ENCODE measurements at places on chromosomes 4 and X.

- DNase-seq: peak; percentile 37
Observed at GRCh38 chr4:66178906-66179305, 508.6 kb upstream of the EPHA5 start.

- no peak for DNase-seq
Observed at GRCh38 chrX:155956649-155957048, 40.8 kb upstream of the IL9R start.

DNA sequence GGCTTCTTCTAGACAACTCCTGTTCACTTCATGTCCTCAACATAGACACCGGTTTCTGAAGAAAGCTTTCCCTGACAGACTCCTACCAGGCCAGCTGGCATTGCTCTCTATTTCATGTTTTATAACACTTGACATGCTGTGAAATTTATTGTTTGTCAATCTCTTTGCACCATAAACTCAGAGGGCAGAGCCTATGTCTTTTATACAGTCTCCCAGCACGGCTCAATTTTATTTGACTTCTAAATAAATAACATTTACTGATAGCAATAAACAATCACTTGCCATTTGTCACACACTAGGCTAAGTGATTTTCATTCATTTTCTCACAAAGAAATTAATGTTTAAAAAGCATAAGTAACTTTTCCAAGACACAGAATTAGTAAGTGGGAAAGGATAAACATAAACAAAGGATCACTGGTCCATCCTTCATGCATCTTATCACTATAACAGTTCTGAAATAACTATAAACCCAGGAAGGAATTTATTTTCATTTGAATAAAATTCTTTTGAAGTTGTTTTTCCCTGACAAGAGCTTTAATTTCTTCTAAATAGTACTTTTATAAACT, 577.6 kb downstream of the TECRL start:
- DNase-seq: no peak

DNA sequence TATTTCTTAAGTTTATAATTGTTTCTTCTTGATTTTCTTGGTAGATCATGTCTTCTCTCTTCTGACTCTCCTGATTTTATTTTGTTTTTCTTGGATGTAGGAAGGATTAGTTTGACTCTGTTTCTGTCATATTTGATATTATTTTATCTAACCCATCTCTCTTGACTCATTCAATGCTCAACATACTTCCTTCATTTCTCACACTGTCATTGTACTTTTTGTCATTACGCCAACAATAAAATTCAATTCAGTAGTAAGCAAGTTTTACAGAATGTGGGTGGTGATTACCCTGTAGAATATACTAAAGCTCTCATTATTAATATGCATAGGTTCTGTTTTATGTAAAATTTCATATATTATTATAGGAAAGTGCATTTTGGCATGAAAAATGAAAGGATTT, 1303.0 kb upstream of the AGA start:
- peak; percentile 13 for DNase-seq

DNA sequence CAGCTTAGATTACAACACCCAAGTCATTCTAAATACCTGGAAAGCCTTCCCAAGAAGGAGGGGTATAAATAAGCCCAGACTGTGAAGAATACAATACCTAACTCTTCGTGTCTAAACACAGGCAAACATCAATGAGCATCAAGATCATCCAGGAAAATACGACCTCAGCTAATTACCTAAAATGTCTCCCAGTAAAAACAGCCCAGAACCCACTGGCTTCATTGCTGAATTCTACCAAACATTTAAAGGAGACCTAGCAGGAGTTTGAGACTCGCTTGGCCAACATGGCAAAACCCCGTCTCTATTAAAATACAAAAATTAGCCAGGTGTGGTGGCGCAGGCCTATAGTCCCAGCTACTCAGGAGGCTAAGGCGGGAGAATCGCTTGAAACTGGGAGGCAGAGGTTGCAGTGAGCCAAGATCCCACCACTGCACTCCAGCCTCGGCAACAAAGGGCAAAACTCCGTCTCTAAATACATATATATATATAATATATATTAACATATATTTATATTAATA, 19.1 kb upstream of the HSFX4 start:
- DNase-seq: no peak

- DNase-seq: no peak
Observed at GRCh38 chr4:158860856-158861255, 92.0 kb downstream of the FNIP2 start.

DNA sequence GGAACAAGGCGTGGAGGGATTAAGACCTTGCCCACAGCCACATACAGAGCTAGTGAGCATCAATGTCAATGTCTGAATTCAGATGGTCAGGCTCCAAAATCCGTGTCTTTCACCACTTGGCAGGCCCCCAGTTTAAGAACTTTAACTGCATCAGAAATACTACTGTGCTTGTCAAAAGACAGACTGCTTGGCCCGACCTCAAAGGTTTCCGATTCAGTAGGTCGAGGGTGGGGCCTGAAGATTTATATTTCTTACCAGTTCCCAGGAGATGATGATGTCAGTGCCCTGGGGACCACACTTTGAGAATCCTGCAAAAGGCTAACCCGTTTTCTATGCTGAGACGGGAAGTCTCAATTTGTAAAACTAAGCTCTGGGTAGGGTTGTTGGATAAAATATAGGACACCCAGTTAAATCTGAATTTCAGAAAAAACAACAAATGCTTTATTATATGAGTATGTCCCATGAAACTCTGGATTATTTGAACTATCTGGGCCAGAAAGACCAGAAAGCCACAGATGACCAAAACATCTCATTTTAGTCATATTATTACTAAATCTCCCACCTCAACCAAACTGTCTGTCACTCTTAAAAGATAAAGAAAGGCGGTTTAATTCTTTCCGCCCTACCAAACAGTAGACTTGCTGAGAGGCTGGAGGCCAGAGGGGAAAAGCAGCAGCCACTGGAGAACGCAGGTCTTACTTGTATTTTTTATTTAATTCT, 42.7 kb downstream of the GATB start:
- DNase-seq: no peak

- no peak for DNase-seq
Observed at GRCh38 chr4:109733728-109734127, 3.9 kb upstream of the PLA2G12A start.

DNA sequence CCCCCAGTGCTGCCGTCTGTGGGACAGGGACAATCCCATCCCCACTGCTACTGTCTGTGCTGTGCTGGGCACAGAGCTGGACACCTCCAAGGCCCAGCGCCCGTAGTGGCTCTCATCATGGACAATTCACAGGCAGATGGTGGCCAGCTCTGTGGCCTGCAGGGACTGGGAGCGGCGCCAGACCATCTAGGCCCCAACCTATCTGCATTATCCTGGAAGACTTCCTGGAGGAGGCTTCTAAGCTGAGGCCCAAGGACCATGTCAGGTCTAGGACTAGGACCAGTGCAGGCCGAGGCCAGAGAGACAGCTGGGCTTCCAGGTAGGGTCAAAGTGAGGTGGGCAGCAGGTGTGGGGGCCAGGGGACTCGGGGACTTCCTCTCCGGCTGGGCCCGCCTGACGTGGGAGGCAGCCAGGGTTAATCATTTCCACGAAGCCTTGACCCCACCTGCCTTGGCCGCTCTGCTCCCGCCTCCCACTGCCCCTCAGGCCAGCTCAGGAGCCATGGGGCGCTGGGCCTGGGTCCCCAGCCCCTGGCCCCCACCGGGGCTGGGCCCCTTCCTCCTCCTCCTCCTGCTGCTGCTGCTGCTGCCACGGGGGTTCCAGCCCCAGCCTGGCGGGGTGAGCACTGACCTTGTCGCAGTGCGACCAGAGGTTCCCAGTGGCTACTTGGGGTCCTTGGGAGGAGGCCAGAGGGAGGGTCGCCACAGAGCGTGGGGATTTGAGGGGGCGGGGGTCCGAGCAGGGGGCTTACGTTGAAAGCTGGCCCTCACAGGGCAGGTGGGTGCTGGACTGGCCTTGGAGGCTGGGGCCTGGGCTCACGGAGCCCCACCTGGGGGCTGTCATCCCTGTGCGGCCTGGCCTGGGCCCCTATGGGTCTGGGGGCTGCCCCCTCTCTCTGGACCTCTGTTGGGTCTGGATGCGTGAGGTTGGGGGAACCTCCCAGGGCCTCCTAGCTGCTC, at the start of gene HGFAC:
Gene HGFAC, plus strand, starts transcription at position 468 of the 959 bp plus-strand sequence. Its CDS starts 34 bp downstream, at position 502.
- no peak for DNase-seq

GRCh38 chr4:85812776-85813175, 337.8 kb downstream of the ARHGAP24 start:
- no peak for DNase-seq

GRCh38 chr4:122458625-122459024, 2.1 kb upstream of the IL2 start:
- no peak for DNase-seq

DNA sequence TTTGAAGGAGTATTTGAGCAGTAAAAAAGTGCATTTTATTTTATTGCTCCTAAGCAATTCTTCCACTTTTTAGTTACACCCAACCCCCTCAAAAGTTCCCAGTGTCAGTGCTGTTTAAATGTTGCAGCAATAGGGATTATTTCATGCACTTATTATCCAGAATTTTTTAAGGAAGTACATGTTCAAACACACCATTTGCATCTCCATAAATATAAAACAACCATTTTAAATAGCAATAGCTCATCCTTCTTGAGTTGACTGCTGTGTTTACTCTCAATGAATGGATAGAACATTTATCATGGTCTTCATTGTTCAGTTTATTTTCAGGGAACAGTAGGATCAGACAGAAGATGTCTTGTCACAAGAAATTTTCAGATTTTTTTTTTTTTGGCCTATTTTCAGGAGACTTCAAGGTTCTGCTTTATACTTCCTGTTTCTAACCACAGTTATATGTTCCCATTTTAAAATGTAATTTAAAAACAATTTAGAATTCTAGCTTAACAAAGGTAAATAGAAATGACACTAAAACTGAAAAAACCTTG, 171.9 kb downstream of the TMA16 start:
- DNase-seq: no peak

- no peak for DNase-seq
Observed at GRCh38 chr4:176779421-176779820, 13.3 kb downstream of the VEGFC start.

DNA sequence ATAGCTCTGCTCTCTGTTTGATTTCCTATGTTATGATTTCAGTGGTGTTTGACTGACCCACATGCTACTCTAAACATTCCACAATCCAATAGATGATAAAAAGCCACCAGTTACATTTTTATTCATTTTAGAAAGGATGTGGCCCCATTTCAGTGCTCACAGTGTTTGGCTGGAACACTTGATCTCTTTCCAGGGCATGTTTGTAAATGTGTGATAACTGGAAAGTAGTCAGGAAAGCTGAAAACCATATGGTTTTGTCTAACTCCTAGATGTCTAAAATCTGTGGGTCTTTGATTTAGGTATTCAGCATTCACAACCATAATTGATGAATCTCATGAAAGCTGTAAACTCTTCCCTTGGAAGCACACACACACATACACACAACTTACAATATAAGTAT, 904.9 kb upstream of the AGA start:
- DNase-seq: no peak

- no peak for DNase-seq
Observed at GRCh38 chr4:77193511-77194102, 36.6 kb downstream of the CCNG2 start.

DNA sequence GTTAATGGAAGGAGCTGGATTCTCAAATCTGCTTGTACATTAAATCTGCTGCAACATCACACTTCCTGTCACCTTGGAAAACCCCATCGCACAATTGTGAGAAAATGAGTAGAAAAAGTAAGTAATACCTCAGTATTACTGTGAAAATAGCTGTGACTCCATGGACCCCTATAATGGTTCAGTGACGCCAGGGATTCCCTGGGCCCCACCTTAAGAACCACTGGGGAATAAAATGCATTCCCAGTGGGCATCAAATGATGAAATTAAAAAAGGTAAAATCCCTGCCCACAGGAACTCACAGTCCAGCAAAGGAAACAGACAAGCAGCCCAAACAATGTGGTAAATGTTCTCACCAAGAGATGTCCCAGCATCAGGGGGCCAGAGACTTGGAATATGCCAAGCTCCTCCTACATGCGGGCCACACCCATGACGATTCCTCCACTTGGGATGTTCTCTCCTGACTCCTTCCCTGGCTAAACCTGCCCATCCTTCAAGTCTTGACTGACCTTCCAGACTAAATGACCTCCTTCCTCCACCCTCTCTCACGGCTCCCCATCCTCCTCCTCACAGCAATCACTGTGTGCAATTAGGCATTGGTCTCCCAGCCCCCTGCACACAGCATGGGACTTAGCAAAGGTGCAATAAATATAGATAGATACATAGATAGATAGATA, 2.6 kb downstream of the EVC2 start:
- DNase-seq: no peak

DNA sequence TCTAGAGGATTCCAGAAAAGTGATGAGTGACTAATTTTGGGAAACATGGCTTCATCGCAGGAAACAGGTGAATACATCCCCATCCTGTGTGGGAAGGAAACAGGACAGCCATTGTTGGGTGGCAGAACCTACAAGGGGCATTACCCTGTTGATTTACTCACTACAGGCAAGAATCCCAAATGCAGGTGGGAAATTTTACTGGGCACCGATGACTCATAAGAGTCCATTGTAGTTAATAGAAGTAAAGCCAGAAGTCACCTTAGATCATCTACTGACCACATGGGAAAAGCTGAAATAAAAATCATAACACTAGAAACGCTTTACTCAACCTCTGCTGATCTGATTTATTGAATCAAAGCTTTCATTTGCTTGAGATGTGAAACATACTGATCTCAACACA, 136.4 kb downstream of the TRIML1 start:
- DNase-seq: no peak

GRCh38 chr4:177297785-177298391, 11.8 kb upstream of the NEIL3 start:
- DNase-seq: no peak

DNA sequence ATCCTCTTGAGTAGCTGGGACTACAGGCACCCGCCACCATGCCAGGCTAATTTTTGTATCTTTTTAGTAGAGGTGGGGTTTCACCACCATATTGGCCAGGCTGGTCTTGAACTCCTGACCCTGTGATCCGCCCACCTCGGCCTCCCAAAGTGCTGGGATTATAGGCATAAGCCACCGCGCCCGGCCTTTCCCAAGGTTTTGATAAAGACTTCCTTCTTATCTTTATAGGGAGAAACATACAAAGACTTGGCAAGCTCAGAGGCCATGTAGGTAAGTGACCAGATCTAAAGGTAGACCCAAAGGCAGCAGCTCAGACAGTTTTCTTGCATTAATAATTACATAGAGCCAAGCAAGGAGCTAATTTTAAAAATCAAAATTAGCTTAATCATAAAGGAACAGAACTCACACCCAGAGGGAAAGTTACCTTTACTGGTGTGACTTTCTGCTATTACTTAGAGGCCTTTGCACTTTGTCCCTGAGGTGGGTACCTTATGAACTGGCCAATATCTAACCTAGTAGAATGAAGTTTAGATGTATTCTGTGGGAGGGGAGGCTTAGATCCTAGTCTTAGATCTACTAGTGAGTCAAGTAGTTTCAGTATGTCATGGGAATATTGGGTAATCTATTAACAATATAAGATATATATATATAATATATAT, 67.3 kb downstream of the HPGD start:
- no peak for DNase-seq

DNA sequence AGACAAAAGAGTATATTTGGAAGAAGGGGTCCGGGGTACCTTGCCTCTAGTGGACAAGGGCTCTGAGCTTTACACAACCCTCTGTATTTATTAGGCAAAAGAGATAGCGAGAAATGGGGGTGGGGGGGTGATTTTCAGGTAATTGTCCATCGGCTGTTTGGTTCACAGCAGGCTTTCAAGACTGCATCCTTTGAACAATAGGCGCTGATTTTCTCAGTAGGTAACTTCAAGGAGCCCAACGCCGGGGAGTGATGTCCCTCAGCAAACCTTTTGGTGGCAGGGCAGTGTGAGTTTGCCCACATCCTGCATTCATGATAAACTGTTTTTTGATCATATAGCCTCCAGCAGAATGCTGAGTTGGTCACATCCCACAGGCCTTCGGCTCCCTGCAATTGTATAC, 61.6 kb downstream of the KDM5C start:
- DNase-seq: no peak

GRCh38 chr4:9942921-9943600, 78.2 kb downstream of the SLC2A9 start:
- no peak for DNase-seq

Data from non-pigmented ciliary epithelial cell (primary cell).